Activated T-cell treated with anti-CD3 and anti-CD28 coated beads, Interleukin-2, amount 50 U/mL, for 72 hours (primary cell): ENCODE measurements at places on chromosomes 2 and 18.

- no peak for DNase-seq
Measured at GRCh38 chr2:63663013-63663864, 74.5 kb downstream of the MDH1 start.

- DNase-seq, result no peak
Measured at GRCh38 chr2:141259683-141260082, 871.1 kb downstream of the LRP1B start.

GRCh38 chr2:26509141-26509540 is 31.2 kb upstream of the OTOF start:
- no peak for DNase-seq

DNA sequence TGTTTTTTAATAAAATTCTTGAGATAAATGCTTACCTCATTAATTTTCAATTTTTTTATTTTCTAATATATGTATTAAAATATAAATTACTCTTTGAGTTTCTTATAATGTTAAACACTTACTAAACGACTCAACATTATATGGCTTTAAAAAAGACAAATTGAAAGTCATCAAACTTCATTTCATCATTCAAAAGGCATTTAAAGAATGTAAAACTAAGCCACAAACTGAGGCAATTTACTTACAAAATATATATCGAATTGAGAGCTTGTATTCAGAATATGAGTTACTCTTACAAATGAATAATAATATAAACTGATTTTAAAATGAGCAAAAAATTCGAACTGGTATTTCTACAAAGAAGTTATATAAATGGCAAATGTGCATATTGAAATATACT is 1262.2 kb upstream of the PIK3C3 start:
- no peak for DNase-seq

DNA sequence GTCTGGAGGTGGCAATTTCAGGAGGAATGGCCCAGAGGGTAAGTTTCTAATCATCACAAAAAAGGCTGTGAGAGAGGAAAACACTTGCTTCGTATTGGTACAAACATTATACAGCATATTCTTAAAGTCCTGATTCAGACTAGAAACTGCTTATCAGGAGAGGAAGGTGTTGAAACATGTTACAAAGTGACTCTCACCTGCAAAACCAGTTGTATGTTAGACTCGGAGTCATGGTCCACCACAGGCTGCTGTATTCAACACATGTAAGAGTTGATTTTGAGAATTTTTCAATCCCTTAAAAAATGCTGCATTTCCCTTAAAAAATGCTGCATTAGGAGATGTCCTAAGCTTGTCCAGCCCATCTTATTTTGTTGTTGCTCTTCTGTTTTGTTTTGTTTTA is 61.5 kb downstream of the MBP start:
- DNase-seq, result no peak

GRCh38 chr18:25075331-25075730 is 276.6 kb downstream of the ZNF521 start:
- DNase-seq, result no peak

DNA sequence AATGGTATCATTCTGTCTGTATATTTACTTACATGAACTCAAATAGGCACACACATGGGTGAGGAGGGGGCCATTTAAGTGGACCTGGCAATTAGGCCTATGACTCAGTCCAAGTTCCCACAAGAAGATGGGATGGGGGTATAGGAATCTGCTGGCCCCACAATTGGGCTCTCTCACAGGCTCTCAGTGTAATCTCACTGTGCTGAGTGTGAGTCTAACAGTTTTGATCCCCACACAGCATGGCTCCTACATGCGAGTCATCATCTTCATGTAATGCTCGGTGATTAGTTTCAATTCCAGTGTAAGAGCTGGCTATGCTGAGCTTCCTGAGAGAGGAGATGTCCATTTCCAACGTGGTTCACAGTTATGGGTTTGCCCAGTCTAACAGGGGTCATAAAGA is 114.0 kb downstream of the GATA6 start:
- no peak for DNase-seq
